ENCODE measurements at places on chromosomes 2 and 18.

GRCh38 chr2:223771475-223771874 is 65.9 kb downstream of the AP1S3 start:
- DNase-seq, result no peak

DNA sequence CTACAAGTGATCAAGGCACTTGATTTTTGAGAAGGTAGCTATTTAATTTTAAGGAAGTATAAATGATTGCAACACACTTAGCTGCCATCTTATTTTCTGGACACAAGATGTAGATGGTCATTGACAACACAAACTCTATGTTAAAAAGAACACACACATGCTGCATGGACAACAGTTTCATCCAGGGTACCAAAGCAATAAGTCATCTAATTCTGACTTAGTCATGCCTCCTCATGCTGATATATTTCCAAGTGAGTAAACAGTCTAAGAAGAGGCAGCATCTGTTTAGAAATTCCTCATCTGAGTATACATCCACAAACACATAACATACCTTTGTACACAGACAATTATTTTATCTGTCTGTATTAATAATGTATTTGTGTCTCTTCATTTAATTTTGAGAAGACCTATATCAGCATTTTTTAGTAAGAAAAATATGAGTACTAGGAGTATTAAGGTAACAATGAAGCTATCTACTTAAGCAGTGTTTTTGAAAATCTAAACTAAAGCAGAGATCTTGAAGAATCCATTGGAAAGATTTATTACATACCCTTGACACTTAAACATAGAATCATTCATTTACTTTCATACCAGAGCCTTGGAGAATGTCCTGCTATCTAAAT is 84.9 kb downstream of the SCN1A start:
- DNase-seq, result no peak

GRCh38 chr2:232292395-232293154 is 86.0 kb upstream of the ALPP start:
- DNase-seq, result peak; percentile 57

DNA sequence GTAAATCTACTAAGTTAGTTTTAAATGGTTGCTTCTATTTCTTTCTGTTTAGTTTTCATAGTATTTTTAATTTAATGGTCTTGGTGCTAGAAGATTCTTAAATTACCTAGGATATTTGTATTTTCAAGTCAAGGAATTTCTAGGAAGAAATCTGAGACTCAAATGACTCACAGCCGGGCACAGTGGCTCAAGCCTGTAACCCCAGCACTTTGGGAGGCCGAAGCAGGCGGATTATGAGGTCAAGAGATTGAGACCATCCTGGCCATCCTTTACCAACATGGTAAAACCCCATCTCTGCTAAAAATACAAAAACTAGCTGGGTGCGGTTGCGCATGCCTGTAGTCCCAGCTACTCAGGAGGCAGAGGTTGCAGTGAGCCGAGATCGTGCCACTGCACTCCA is 95.5 kb downstream of the C2orf74 start:
- no peak for DNase-seq

- no peak for DNase-seq
Observed at GRCh38 chr2:62382757-62383156, 123.2 kb downstream of the TMEM17 start.

DNA sequence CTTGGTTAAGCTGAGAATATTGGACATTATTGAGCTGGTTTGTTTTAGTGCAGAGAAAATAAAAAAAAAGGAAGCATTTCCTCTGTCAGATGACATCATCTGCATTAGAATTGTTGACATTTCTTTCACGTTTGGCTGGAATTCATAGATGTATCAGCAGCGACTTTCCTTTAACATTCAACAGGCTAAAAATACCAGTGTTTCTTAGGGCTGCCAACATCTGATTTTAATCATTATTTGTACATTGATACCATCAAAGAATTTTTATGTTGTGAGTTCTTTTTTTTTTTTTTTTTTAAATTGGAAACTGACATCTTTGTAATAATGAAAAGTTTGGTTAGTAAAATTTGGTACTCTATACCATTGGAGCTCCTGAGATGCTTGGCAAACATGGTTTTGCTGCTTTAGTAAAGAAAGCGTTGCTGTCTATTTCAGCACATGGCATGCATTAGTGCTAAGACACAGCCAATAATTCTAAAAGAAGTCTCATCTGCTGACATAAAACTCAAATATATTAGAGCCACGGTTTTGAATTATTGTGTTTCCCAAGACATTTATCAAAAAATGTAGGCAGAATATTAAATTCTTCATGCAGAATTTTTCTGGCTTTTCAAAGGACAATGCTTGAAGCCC is 33.6 kb downstream of the GTF2A1L start:
- no peak for DNase-seq

- DNase-seq, result no peak
Observed at GRCh38 chr2:19559596-19560240, 201.3 kb upstream of the OSR1 start.

DNA sequence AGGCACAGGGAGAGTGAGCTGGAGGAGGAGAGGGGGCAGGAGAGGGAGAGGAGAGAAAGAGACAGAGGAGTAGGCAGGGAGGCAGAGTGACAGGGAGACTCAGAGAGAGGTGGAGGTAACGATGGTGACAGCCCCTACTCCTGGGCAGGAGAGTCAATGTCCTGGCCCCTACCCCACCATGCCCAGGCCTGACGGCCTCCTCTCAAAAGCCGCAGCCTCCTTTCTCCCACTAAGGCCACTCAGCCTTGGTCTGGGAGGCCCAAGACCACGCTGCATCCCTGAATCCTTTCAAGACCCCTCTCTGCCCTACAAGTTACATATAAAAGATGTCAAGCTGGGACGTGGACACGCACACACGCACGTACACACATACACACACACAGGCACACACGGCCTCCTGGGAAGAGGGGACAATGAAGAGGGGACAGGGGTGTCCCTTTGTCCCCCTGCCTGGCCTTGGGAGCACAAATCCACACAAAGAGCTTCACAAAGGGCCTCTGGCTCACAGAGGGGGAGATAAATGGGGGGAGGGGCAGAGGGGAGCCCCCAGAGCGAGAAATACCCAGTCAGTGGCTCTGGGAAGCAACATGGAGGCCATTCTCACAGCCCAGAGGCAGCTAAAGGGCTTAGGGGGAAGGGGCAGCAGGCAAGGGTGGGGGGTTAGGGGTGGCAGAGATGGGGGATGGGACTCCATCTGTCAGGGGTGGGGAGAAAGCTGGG is 19.5 kb upstream of the TNS1 start:
- DNase-seq, result no peak

GRCh38 chr2:168336786-168337388 is 89.5 kb upstream of the STK39 start:
- peak; percentile 37 for DNase-seq

DNA sequence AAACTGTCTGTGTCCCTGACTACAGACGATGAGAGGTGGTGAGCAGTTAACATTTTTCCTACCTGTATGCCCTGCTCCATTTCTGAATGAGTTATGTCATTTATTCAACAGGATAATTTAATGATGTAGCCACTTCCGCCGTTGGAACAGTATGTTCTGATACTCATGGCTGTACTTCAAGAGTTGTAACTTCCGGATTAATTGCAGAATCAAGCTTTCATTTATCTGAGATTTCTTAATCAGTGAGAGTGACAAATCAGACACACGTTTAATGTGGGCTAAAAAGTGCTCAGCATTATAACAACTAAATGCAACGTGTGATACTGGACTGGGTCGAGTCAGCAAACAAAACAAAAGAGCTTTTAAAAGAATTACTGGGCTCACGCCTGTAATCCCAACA is 107.7 kb downstream of the KCTD1 start:
- no peak for DNase-seq

- DNase-seq, result no peak
Observed at GRCh38 chr18:79794846-79795245, 2.9 kb upstream of the KCNG2 start.

GRCh38 chr2:152062125-152063091 is 36.4 kb downstream of the CACNB4 start:
- DNase-seq, result no peak

GRCh38 chr2:43170405-43171105 is 55.9 kb downstream of the ZFP36L2 start:
- no peak for DNase-seq

GRCh38 chr2:191421950-191422349 is 176.7 kb downstream of the MYO1B start:
- no peak for DNase-seq

DNA sequence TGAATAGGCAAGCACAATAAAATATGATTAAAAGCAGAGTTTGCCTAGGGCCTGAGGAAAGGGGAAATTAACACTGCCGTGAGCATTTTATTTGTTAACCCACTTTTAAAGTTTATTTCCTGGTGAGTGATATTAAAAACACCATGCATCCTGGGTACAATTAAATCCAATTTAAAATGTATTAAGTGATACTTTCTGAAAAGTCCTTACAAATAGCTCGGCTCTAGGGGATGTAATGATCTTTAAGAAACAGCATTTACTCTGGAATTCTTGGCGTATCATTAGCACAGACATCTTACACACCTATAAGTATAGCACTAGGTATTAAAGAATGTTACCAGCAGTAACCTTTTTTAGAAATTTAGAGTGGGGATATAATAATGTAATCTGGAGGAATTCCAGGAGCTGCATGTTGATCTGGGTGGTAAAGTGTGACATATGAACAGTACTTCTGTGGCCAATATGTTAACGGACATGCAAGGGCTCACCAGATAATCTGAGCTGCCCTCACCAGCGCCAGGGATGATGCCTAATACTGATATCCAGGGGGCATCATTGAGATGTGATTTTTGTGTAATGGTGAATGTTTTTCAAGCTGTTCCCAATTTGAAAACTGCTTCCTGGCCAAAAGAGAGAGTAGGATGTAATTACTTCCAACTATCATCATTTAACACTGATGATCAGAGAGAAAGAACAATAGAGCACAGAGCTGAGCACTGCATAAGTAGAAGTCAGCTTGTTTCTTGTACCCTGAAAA is 235.9 kb downstream of the DSEL start:
- no peak for DNase-seq

GRCh38 chr2:26849056-26849999 is 1.4 kb downstream of the DPYSL5 start:
- no peak for DNase-seq

DNA sequence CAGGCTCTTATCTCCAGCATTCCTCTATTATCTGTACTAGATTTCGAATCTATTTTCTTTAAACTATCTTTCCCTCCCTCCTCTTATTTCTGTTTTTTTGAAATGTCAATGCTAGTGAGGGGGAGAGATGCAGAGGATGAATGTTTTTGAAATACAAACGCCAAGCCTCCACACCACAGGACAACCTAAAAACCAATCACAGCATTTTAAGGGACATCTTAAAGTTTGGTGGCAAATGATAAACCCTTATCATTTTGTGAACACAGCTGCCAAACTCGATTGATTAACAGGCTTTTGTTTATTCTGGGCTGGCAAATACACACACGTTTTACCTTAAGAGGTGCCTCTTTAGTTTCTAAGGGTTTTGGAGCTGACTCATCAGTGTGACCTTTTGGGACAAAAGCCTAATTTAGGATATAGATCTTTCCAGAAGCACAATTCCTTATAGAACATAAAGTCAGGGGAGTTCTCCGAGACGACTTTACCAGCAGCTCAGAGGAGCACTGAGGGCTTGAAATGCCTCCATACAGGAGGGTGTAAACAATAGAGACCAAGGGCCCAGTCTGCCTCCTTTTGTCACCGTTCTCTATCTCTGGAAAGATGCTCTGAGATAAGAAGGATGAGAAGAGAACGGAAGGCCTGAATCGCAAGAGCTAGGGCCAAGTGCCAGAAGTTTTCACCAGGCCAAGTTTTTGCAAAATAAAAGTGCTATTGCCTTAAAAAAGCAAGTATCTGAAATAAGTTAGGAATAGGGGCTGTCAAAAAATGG is 4.2 kb upstream of the MEIS1 start:
- DNase-seq, result no peak

DNA sequence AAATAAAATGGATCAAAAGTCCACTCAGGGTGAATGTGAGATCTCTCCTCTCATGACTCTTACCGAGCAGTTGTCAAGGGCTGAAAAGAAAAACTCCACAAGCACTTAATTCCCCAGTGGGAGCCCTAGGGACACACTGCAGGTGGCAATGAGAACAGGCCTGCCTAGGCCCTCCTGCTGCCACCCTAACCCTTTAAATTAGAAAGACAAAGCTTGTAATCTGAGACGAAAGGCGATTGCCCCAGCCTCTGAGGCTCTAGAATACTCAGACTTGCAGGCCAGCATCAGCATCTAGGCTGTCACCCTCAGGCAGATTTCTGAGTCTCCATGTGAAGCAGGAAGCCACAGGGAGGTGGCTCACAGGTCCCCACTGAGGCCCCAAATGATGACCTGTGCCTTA is 457.0 kb upstream of the MYT1L start:
- DNase-seq, result no peak

DNA sequence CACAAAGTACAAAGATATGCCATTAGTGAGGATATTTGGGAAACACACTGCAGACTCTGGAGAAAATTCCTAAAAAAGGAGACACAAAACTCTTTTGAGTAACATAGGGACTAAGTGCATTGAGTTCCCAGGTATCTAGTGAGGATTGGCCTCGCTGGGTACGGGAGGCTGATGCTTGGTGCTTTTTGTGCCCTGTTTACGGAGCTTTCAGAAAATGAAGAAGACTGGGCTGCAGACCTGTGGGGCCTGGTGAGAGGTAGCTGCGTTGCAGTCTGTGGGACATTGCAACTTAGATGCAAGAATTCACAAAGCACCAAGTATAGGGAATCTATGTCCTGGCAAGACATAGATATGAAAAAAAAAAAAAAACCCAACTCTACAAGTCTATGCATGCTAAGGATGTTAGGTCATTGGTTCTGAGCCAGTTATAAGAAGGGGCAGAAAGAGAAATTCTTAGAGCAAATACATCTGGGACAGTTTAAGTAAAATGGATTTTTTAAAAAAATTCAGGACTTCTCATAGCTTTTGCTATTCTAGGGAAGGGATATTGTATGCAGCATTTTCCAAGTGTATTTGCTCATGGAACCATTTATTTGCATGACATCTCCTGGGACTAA is 156.0 kb downstream of the SLC4A3 start:
- no peak for DNase-seq

DNA sequence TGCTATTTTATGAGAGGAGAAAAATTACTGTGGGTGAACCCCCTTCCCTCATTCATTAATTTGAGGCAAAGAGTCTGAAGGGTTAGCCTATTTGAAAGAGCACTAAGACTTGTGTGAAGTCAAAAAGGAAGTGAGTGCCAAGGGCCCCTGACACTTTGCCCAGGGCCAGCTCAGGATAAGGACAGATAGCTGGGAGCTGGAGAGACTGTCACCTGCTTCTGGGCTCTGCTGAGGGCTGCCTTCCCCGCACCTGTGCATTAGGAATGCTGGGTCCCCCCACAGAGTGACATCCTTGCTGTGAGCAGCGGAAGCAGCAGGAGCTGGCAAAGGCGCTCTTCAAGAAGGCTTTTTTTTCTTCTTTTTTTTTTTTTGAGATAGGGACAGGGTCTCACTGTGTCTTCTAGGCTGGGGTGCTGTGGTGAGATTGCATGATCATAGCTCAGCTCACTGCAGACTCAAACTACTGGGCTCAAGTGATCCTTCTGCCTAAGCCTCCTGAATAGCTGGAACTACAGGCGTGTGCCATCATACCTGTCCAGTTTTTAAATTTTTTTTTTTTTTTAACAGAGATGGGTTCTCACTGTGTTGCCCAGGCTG is 148.3 kb downstream of the AQP4 start:
- no peak for DNase-seq

GRCh38 chr2:10832203-10832936 is 19.8 kb upstream of the PDIA6 start:
- DNase-seq, result peak; percentile 87
